ENCODE measurements at places on chromosomes 16 and 17.

GRCh38 chr17:27224526-27225315, 69.2 kb upstream of the WSB1 start:
- DNase-seq, result no peak

DNA sequence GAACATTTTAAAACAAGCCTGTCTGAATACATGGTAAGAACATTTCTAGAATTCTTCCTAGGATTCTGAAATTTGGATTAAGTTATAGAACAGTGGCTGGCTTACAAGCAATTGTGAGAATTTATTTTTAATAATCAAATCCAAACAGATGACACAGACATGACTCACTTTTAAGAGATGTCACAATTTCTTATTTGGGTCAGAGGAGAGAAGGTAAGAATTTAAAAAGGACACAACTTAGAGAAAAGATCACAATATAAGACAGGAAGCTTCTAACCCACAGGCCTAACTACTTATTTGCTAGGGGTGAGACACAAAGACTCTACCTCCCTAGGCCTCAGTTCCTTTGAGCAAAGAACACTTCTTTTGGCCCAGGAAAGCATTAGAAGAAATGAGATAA, 32.7 kb downstream of the ZZEF1 start:
- no peak for DNase-seq

GRCh38 chr17:68196394-68197090, 51.3 kb upstream of the AMZ2 start:
- DNase-seq, result no peak

GRCh38 chr17:2694381-2695242, 17.0 kb downstream of the CLUH start:
- no peak for DNase-seq

- DNase-seq, result no peak
Observed at GRCh38 chr16:22973522-22973921, 159.6 kb downstream of the HS3ST2 start.

GRCh38 chr17:45320931-45321461, 4.2 kb upstream of the MAP3K14 start:
- DNase-seq, result no peak

DNA sequence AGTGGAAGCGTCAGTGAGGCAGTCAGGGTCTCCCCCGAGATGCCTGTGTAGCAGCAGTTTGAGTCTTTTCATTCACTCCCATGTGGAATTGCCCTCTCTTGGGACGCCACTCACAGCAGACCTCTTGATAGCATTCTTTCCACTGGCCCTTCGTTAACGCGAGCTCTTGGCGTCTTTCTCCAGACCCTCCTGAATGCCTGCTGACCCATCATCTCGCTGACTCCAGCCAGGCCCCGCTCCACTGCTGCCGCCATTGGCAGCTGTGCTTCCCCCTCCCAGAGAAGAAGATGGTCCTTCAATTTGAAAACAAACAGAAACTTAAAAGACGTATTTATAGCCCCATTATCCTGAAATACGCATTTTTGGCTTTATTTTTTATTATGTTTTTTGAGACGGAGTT, 63.1 kb downstream of the SEC14L1 start:
- DNase-seq, result no peak

GRCh38 chr17:28128779-28129178, 86.3 kb downstream of the NLK start:
- no peak for DNase-seq

Measured in esophagus squamous epithelium (tissue), 5 donors.